ENCODE measurements at places on chromosomes 12 and 14.

DNA sequence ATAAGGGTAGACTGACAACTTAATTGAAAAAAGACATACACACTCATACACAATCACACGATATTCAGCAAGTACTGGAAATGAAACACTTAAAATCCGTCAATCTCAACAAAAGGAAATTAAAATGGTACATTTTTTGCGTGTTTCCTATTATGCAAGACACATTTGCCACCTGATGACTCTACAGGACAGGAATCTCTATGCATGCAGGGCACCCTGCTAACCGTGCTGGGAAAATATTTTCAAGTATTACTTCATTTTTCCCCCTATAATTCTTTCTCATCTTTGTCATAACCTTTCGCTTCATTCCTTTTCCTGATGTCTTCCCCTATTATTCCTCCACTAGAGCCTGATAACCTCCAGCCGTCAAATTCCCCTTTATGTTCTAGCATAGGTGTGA lies 150.2 kb downstream of the TMEM132D start:
- DNase-seq = no peak

GRCh38 chr14:33580231-33580749 lies 370.6 kb downstream of the EGLN3 start:
- DNase-seq = no peak

GRCh38 chr14:102019006-102019540 lies 54.7 kb downstream of the DYNC1H1 start:
- DNase-seq = no peak

DNA sequence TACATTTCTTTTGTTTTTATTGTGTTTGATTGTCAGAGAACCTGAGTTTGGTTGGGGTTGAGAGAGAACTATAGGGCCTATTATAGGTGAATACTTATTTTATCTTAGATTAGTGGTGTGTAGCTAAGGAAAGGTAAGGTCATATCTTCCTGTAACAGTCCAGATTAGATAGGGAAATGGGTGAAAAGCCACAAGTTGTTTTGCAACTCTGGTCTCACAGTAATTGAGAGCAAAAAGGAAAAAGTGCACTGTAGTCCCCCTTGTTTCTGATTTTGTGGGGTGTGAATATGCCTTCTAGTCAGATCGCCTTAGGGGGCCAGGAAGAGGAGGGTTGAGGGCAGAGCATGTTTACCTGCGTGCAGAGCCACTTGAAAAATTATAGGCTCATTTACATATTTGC lies 8.9 kb downstream of the MSRB3 start:
- DNase-seq = no peak

DNA sequence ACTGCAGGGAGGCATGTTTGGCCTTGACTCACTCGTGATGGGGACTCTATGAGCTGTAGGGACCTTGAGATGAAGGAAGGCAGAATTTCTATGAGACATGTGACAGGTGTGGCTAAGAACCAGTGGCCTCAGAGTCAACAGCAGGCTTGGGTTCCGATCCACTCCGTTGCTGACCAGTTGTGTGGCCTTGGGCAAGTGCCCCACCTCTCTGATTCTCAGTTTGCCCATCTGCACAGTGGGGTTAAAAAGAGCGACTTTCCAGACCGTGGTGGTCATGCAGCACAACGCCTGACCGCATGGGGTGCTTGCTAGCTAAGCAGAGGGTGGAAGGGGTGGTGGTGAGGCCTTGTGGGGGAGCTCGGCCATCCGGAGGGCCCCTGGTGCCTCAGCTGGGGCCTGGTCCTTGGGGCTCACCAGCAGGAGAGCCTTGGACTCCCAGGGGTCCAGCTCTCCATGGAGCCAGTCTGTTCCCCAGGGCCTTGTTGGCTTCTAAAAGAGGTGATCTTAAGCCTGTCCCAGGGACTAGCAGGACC lies 18.5 kb downstream of the PAPLN start:
- no peak for DNase-seq

GRCh38 chr12:68121143-68121542 lies 38.4 kb downstream of the IFNG start:
- no peak for DNase-seq

DNA sequence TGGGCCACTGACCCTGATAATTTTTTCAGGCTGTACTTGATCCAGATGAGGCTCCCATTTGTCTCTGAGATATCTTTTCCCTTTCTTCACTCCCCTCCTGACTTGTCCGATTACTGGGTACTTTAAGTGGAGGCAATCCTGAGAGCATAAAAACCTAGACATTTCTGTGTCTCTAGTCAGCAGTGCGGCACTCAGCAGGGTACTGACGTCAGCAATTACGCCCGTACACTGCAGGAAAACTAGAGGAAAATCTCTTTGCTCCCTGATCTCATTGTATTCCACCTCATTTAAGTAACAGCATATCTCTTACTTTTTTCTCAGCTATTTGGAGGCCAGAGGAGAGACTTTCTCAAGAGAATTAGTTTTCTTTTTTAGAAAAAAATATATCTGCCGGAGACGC lies 315.5 kb upstream of the OR4E1 start:
- no peak for DNase-seq

- no peak for DNase-seq
Observed at GRCh38 chr14:36509069-36509917, 10.7 kb downstream of the NKX2-1 start.

- no peak for DNase-seq
Observed at GRCh38 chr14:56952766-56953473, 142.6 kb upstream of the OTX2 start.

DNA sequence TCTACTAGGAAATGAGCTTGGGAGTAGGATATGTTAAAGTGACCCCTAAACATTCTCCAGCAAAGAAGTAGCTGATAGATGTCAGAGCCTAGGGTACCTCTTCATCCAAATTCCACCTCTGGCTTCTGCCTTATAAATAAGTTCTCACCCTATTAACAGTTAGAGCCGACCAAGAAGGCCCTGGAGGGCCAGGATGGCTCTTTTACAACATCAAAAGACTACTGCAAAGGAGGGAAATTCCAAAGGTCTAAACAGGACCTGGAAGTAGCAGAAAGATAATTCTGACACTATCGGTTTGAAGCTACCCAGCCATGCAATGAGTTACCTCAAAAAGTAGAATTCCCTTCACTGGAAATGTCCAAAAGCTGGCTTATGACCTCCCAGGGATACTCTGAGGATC lies 90.0 kb downstream of the PPM1H start:
- DNase-seq = no peak

- no peak for DNase-seq
Observed at GRCh38 chr14:23580152-23580926, 1.7 kb upstream of the JPH4 start.

DNA sequence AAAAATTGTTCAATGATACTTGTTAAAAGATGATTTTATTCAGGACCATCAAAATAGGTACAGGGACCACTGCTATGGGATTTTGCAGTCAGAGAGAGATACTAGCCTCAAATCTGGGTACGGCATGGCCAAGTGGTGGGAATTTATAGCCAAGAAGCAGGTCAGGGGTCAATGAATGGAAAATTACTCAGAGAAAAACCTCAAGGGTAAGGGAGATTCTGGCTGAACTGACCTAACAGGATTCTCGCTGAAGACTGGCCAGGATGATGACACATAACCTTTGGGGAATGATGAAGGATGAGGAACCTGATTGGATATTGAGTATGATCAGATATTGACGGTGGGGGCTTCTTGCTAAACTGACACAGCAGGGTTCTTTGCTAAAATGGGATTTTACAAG lies 32.7 kb downstream of the DEPDC4 start:
- DNase-seq = no peak

DNA sequence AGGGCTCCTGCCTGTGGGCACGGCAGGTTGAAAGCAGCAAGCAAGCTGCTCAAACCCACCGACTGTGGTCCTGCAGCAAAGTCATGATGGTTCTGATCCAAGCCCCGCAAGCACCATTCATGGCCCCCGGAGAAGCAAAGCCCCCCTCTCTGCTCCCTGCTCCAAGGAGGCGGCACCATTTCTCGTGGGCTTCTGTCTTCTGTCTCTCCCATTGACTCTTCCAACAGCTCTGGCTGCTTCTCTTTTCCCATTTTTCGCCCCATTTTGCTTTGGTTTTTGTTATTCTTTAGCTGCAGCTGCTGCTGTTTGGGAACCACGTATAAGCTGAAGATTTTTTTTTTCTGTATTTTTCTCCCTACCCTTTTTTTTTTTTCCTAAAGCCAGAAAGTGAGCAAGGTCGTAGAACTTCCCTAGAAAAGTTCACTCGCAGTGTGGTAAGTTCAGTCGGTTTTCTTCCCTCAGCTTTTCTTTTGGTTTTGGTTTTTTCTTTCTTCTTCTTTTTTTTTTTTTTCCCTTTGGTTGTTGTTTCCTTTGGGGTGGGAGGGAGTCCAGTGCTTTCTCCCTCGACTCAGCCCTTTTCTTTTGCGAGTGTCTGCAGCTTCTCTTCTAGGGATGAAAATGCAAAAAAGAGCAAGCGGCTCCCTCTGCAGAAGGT lies 354.1 kb downstream of the DPF3 start:
- no peak for DNase-seq

- no peak for DNase-seq
Observed at GRCh38 chr14:76771437-76771980, 10.2 kb downstream of the VASH1 start.

DNA sequence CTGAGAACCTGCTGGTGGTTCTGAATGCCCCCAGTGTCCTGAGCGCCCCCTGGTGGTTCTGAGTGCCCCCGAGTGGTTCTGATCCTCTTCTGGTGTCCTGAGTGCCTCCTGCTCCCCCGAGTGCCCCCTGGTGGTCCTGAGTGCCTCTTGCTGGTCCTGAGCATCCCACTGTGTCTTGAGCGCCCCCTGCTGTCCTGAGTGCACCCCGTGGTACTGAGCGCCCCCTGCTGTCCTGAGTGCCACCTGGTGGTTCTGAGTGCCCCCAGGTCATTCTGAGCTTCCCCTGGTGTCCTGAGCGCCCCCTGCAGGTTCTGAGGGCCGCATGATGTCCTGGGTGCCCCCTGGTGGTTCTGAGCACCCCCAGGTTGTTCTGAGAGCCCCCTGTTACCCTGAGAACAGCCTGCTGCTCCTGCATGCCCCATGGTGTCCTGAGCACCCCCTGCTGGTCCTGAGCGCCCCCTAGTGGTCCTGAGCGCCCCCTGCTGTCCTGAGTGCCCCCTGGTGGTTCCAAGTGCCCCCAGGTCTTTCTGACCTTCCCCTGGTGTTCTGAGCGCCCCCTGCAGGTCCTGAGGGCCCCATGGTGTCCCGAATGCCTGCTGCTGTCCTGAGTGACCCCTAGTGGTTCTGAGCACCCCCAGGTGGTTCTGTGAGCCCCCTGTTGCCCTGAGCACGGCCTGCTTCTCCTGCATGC lies 1165.4 kb downstream of the TMEM121 start:
- no peak for DNase-seq

DNA sequence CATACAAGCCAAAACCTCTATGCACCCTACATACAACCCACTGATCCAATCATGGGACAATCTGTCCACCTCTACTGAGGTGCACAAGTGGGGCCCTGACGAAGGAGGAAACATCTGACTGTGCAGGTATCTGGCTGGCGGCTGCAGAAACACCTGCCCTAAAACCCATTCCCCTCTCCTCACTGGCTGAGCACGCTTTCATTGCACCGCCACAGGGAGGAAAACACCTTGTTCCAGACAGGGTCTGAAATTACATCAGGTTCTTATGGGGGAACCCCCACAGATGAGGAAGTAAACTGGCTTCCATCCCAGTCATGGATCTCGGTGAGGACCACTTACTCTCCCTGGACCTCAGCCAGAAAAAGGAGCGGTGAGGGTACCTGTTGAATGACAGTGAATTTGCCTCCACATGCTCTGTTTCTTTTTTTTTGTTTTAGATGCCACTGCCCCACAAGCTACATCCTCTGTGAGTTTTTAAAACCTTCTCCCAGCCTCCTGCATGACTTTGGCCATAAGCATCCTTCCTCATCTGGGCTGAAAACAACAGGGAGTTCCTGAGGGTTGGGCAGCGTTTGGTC lies 23.8 kb upstream of the DGLUCY start:
- DNase-seq = no peak

DNA sequence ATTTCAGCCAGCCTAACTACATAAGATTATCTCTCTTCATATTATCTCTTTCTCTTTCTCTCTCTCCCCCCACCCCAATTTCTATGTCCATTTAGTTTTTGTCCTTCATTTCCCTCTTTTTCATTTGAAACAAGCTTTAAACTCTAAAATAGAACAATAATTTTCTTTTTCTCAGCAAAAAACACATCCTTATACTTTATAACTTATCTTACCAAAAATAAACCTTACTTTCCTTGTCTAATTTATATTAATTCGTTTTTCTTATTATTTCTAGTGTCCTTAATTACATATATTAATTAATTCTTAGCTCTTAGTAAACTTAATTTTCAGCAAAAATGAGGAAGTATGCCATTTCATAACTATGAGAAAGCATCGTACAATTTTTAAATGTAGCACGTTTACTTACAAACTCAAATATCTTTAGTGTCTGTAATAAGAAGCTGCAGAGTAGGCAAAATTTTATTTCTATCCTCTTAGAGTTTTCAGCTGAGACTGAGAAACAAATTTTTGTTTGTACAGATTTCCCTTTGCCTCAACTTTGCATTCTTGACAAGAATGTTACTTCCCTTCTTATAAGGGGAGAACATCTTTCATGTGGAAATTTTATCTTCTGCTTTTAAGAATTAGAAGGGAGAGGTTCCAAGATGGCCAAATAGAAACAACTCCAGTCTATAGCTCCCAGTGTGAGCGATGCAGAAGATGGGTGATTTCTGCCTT lies 65.1 kb upstream of the ST8SIA1 start:
- DNase-seq = no peak

Data from endothelial cell (in vitro differentiated cells).